Left hindlimb (tissue), 1 donor: ENCODE measurements at places on chromosomes 2 and 18.

GRCh38 chr2:138201286-138201685, 237.0 kb downstream of the HNMT start:
- DNase-seq, result no peak

DNA sequence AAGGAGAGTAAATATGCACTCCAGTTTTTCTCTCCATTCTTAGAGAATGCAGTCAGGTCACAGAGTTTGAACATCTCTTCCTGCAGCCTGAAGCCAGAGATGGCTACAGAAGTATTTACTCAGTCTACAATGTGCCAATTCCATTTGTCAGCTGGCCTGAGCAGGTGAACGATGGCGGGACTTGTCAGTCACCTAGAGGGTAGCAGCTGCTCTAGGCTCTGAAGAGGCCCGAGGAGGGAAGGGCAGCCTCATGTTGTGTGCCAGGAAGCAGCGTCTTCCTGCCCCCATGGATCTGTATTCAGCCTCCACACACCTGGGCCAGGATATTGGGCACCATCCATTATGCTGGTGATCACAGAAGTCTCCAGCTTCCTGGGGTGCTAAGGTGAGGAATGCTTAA, 316.7 kb upstream of the CHAC2 start:
- no peak for DNase-seq

DNA sequence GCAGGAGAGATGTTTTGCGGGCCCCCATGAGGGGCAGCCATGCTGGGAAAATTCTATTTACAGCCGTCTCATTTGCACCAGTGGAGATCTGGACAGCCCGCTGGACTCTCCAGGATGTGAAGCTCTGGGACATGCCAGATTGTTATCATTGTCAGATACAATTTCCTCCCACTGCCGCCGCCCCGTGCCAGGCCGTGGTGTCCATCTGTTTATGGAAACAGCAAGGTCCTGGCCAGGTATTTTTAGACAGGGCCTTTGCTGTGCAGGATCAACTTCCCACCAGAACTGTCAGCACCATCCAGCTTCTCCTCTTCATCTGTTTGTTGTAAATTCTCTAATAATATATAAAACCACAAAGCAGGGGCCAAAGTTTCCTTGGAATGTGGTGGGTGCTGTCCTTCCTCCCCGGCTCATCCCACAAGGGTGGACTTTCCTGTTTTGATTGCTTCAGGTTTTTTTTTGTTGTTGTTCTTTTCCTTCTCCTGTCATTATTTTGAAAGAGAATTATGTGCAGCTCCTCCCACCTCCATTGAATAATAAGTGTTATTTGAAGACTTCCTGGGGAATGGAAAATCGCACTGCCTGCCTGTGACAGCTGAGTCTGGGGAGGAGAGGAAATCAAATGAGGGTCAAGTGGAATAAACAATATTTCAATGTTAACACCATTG, 398.1 kb downstream of the TNS1 start:
- no peak for DNase-seq

DNA sequence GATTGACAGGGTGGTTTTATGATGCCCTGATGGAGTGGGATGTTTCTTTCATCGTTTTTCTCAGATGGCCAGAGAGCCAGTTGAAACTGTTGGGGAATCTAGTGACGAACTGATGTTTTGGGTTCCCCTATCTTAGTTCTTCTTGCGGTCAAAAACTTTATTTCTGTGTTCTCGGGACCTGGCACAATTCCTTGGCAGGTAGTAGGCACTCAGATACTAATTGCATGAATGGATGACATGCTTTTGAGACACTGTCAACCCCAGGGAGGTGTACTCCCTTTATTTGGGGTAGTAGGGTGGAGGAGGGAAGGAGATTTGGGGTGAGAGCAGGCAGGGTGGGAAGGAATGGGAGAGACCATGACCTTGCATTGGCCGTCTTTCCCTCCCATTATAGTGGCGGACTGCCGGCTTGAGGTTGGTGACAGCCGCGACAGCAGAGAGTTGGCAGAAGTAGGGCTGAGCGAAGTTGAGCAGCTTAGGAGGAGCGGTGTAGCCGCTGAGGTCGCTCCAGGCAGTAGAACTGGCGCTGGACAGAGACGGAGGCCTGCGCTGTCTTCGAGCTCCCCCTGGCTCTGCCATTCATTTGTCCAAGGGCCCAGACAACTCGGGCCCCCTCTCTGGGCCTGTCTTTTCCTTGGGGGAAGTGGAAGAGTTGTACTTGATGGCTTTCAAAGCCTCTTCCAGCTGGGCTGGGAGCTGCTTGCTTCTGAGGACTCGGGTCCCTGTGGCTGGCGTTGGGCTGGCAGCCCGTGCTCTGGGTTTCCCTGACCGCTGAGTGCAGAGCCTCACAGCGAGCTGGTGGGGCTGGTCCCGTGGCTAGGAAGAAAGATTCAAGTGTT, 2.6 kb downstream of the TET3 start:
- no peak for DNase-seq

GRCh38 chr2:15816226-15816625, 124.1 kb upstream of the MYCN start:
- no peak for DNase-seq

DNA sequence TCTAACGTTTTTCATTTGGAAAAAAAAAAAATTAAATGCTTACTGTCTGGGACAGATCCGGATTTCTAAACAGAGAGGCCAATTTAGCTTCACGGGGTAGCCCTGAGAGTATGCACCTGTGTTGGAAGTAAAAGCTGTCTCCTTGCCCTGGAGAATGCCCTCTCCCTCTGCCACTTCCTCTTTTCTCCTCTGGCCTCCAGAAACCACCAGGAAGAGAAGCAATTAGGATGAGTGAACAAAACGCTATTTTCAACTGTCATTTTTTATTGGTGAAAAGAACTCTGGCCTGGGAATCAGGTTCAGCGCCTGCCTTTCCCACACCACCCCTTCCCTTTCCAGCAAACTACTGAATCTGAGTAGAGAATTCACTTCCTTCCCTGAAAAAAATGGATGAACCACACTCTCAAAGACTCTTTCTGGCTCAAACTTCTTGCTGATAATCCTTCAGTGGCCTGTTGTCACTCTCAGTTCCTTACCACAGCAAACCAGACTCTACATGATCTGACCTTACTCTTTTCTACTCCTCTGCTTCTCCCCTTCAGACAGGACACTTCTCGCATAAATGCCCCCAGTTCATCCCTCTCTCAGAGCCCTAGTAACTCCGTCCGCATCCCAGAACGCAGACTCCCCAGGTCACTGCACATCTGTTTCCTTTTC, 29.8 kb downstream of the KLF7 start:
- no peak for DNase-seq

DNA sequence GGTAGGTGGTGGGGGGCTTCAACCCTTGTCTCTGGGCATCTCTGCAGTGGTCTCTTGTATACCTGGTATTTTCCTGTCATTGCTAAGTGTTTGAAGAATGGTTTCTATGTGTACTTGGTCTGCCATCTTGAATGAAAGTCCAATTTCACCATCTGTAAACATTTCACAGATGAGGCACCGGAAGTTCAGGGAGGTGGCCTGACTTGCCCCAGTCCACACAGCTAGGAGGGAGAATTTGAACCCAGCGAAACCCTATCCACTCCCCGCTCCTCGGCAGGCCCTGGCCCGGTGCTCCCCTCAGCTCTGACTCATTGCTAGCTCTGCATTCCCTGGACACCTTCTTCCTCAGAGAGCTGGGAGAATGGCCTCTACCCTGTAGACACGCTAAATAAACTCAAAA, 30.5 kb downstream of the ZAP70 start:
- DNase-seq, result peak; percentile 23

- DNase-seq, result peak; percentile 37
These were observed 22.8 kb upstream of the SCN7A start for GRCh38 chr2:166516712-166517303.

- DNase-seq, result no peak
These were observed 126.5 kb upstream of the CCDC68 start for GRCh38 chr18:55085557-55086285.

DNA sequence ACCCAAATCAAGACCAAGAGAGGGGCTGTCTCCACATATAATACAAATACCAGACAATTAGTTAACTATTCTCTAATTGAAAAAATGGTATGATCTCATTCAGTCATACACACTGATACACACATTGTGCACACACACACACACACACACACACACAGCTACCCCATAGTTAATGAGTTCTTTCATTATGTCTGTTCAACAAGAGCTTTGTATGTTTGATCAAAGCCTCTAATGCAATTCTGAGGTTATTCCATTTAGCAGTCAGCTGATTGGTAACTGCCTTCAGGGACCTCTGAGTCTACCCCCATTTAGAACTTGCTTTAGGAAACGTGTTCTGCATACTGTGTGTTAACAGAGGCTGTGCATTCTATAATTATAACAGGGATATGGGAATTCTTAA, 741.4 kb upstream of the LRRTM4 start:
- no peak for DNase-seq

DNA sequence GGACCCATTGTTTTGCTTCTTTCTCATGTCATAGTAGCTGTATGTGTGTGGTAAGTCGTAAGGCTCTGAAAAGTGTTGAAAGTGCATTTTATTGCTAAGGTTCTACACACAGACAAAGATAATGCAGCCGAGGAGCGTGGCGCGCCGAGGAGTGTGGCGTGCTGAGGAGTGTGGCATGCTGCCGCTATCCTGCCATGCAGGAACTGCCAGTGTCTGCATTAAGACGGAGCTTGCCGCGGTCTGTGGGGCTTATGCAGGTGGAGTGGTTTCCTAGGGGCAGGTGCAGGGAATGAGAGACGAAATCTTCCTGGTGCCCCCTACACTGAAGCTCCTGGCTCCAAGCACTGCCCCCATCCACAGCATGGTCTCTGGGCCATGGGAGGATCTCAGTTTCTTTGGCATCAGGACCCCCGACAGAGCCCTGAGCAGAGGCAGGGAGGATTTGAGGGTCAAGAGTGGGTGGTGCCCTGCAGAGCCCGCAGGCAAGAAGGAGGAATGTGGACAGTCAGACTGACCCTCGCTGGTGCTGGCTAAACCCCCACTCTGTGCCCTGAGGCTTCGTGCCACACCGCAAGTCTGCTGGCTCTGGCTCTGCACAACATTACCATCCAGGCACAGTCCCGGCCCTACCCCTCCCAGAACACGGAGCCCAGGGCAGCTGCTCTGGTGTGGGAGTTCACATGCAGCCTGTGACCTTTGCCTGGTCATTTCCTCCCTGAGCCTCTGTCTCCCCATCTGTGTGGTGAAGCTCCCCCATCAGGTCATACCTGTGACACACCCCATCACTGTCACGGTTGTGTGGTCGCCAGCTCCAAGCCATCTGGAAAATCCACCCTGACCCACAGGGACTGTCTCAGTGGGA, 3.2 kb downstream of the SNED1 start:
- no peak for DNase-seq

DNA sequence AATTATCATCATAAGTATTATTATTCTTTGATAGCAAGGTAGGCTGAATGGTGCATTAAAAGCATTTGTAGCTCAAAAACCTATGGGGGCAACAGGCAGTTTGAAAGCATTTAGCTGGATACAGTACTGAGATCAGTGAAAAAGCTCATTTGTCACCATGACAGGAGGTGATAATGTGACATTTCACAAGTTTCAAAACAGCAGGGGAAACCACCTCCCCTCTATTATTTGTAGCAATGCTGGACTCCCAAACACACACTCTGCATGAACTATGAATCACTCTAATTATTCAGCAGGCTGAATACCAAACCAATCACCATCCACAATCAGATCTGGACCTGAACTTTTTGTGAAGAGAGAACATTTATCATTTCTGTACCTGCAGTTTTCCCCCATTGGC, 63.4 kb downstream of the MYO5B start:
- no peak for DNase-seq

DNA sequence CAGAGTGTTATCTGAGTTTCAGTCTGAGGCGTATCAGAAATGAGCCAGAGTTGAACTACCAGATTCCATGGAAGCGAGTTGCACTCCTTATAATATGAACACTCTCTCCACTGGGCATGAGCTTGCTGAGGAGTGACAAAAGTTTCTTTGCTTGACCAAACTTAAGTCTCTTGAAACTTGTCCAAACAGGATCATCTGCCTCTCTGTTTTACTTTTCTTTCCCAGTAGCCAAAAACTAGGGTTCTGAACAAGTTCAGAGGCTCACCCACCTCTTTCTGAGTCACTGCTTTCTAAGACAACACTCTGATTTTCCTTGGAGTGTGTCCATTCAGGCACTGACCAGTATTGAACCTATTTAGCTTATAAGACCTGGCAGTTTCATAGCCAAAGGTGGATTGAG, 233.2 kb upstream of the TCF4 start:
- DNase-seq, result no peak

GRCh38 chr2:100852999-100853908, 33.3 kb downstream of the NPAS2 start:
- DNase-seq, result no peak

- DNase-seq, result no peak
These were observed 42.8 kb upstream of the FANCL start for GRCh38 chr2:58283931-58284330.

DNA sequence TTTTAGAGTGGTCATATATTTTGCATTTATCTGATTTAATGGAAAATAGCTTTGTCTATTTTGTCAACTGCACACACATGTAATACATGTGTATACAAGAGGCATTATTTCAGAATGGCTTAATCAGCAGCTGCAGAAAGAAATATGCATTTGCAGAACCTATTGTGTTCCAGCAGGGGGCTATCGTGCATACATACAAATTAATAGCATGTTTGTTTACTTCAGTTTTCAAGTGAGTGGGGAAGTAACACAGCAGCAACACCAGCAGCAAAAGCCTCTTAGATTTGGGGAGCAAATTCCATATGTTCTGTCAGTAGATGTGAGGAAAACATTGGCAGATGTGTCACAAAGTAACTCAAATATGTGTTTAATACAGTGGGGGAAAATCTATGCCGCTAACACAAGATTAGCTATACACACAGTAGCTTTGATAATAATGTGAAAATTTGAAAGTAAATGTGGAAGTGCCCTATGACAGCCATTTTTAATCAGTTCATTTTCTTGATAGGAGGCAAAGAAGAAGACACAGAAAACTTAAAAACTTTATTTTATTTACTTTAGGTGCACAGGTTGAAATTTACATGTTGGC, 218.1 kb downstream of the WDR7 start:
- no peak for DNase-seq

- no peak for DNase-seq
These were observed 281.8 kb upstream of the CXCR4 start for GRCh38 chr2:136399667-136400289.

GRCh38 chr2:237201461-237202287, 116.0 kb downstream of the COPS8 start:
- DNase-seq, result no peak

DNA sequence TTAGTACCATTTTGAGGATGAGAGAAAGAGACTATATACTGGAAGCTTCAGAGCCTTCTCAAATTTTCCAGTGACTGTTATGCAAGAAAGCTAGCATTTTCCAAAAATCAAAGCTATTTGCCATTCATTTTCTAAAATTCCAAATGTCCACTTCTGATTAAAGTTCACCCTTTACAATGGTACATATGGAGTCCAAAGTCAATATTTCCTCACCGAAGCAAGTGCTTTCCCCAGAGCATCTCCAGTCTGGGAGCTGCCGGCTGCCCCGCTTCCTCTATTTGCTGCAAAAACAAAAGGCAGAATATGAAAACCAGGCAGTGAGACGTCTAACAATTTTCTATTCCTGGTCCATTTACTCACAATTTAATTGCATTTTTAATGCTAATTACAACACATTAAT, 302.0 kb upstream of the CCDC68 start:
- no peak for DNase-seq
